ENCODE measurements at places on chromosomes 1 and 21.

GRCh38 chr1:11470912-11471311 lies 8.0 kb upstream of the DISP3 start:
- no peak for DNase-seq

GRCh38 chr1:173393659-173394000 lies 83.5 kb upstream of the PRDX6 start:
- no peak for DNase-seq

GRCh38 chr1:110049801-110050601 lies 15.6 kb downstream of the STRIP1 start:
- no peak for DNase-seq

GRCh38 chr1:12475101-12475500 lies 142.9 kb downstream of the DHRS3 start:
- DNase-seq = no peak

DNA sequence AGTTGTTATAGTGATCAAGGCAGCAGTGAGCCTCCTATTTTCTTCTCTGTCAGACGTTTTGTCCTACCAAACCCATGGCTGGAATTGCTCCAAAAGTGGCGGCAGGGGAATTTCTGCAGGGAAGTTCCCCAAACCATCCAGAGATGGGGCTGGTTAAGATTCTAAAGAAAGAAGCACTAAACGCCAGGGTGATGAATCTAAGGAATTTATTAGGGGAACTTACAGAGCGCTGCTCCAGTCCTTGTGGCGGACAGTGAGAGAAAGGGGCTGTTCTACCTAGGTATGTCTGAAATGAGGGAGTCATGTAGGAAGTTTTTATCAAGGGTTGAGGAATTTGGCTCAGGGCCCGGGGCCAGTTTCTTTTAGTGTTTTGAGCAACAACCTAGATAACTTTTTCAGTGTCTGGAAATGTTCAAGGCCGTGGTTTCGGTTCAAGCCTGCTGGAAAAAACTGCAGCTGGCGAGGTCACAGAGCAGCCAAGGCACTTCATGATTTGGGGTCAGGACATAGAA lies 222.4 kb upstream of the B3GALT2 start:
- DNase-seq = no peak

GRCh38 chr1:6825828-6826227 lies 40.6 kb downstream of the CAMTA1 start:
- no peak for DNase-seq

GRCh38 chr1:11893907-11894251 lies 32.3 kb downstream of the KIAA2013 start:
- peak; percentile 52 for DNase-seq

DNA sequence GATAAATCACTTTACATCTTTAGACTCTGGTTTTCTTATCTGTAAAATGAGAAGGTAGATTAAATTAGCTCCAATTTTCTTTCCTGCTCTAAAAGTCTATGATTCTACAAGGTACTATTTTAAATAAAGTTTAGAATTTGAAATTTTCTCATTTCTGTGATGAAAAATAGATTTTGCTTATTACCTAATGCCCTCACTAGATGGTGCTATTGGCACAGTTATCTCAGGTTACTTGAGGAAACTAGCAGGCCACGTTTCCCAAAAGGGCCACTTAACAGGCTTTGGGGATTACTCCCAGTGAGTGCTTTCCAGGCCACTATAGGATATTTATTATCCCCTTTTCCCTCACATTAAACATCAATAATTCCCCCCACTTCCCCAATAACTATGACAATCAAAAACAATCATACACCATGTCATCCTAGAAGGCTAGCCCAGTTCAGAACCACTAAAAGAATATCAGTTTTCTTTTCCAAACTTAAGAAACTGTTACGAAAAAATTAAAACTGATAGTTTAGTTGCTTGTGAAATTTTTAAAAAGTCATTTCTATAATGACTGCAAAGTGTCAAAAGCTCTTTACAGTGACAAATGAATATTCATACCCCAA lies 30.6 kb downstream of the OMA1 start:
- peak; percentile 78 for DNase-seq

- DNase-seq = peak; percentile 32
Measured at GRCh38 chr1:6162773-6163172, 17.3 kb downstream of the CHD5 start.

DNA sequence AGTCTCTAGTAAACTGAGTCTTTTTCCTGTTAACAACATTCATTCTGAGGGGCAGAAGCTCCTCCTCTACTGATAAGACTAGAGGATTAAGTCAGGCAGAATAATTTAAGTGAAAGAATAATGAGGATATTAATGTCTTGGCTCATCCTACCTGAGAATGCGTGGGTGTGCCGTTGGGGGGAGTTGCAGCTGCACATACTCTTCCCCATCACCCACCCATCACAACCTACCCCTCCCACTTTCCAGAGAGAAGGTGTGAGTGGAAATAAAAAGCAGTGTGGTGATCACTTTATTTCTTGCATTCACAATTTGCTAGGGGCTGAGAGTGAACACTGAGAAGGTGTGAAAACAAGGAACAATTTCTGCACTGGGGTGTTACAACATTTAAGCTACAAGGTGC lies 146.8 kb upstream of the MAGI3 start:
- no peak for DNase-seq

DNA sequence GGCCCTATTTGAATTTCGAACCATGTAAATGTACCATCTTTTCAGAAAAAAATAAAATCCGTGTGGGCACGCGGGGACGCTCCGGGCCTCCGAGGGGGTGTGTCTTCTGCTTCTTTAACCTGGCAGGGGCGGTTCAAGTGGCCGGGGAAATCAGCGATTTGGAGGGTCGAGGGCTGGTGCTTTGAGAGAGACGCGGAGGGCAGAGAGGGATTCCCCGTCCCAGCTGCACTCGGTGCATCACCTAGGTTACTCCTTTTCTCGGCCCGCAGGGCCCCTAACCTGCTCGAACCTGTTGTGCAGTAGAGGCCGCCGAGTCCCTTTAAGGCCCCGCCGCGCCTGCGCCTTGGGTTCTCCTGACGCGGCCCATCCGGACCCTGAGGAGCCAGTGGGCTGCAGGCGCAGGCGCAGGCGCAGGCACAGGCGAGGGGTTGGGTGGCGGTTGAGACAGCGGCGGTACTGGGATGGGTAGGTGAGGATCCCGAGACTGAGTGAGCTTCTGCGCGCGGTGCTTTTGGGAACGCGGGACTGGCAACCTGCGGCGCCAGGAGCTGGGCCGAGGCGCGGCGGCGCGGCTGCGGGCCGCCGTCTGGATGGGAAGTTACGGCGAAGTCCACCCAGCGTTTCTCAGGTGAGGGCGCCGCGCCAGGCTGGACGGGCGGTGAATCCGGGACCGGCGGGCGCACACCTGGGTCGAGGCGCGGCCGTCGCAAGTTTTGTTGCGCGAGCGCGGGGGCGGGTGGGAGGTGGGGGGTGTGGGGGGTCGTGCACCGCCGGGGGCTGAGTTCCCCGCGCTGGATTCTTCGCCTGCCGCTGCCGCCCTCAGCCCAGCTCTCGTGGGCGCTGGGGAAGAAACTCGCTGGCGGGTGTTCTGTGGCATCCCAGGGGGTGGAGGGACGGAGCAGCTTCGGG lies at the start of gene NBPF3:
TSS of gene NBPF3 (plus strand) at position 417 of the 909 bp plus-strand sequence. CDS start 4,950 bp downstream, outside the sequence.
- DNase-seq = peak; percentile 93

DNA sequence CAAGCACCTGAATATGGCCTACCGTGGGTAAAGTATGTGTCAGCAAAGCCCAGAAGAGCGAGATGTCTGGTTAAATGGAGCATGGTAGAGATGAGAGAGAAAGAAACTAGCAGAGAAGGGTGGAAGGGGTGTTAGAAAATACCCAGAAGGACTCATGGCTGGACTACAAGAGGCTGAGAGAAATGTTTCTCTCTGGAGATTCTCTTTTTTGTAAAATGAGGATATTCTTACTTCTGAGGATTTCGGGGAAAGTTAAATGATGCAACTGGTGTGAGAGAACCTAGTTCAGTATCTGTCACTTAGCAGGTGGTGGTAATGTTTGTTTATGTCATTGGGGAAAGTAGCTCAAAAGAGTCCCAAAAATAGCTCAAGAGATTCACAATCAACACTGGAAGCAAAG lies 7.2 kb upstream of the EPS15 start:
- no peak for DNase-seq

DNA sequence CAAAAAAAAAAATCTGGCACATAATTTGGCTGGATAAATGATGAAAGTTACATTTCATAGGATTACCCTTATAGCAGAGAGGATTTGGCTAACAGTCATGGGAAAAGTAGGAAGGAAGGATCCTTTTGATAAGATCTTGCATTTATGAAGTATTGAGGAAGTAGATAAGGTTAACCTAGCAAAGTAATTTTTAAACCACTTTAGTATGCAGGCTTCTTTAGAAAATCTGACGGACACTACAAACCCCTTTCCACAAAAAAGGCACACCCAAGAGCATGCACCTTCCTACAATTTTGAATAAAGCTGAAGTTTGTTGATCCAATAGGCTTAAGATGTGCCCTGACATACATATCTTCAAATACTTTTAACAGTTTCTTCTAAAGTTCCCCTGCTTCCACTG lies 275.2 kb downstream of the GRIK1 start:
- no peak for DNase-seq

DNA sequence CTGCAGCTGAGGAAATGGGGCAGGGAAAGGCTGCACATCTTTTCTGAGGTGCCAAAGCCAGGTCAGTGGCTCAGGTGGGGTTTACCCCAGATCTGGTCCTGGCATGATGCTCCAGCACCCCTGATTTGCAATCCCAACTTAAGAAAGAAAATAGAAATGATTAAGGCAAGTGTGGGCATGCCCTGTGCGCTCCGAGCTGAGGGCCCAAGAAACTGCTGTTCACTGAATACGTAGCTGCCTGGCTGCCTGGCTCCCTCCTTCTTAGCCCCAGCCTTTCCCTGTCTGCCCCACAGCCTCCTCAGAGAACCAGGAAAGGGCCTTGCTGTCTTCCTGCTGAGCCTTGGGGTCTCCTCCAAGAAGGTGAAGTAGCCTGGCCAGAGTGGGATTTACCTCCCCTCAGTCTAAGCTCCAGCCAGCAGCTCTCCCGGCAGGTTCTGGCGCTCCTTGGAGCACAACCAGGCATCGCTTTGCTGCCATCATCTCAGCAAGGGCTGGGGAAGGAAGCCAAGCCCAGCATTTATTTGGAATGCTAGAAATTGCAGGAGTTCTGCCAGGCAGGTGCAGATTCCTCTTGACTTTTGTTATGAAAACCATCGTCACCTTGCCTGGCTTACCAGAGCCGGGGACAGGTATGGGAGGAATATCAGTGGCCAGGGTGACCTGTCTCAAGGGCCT lies 51.3 kb upstream of the SELENON start:
- DNase-seq = peak; percentile 96

DNA sequence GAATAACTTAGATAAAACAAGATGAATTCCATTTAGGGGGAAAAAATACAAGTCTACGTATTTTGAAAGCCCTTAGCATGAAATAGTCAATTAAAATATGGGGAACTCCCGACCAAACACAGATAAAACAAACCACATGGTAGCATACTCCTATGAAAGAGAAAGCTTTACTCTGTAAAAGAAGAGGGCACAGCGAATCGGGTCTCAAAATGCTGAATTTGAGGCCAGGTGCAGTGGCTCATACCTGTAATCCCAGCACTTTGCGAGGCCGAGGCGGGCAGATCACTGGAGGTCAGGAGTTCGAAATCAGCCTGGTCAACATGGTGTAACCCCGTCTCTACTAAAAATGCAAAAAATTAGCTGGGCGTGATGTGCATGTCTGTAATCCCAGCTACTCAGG lies 116.9 kb upstream of the TIAM1 start:
- no peak for DNase-seq

- no peak for DNase-seq
Measured at GRCh38 chr1:108075055-108075454, 110.1 kb upstream of the VAV3 start.

- no peak for DNase-seq
Measured at GRCh38 chr1:34425785-34426184, 249.1 kb downstream of the C1orf94 start.

DNA sequence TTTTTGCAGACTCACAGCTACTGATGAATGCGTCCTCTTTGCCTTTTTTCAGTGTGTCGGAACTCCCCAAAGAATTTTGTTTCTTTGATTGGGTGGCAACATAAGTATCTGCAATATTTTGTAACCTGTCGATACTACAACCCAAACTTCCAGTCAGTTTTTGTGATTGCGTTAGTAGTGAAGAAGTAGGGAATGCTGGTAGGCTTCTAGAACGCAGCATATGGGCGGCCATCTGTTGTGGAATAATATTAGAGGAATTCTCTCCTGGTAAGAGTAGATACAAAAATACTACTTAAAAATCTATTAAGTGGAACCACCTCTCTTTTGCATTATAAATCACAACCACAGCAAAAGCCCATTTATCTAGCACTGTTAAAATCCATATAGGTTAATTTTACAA lies 107.4 kb downstream of the LYST start:
- peak; percentile 90 for DNase-seq

GRCh38 chr1:246587032-246587431 lies 20.8 kb downstream of the CNST start:
- no peak for DNase-seq

DNA sequence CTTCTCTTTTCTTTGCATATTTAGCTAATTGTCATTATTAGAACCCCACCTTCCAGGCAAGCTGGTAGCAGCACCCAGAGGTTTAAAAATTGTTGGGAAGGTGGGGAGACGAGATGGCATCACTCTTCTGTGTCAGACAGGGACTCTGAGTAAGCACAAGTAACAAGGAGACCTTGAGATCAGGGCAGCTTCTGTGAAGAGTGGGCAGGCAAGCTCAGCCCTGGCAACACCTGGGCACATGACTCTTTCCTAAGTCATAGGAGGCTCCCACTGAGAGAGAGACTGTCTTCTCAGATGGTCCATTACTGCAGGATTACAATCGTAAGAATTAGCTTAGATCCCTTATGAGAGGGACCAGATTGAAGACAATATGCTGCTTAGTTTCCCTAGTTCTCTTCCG lies 183.5 kb downstream of the BRINP2 start:
- DNase-seq = no peak

DNA sequence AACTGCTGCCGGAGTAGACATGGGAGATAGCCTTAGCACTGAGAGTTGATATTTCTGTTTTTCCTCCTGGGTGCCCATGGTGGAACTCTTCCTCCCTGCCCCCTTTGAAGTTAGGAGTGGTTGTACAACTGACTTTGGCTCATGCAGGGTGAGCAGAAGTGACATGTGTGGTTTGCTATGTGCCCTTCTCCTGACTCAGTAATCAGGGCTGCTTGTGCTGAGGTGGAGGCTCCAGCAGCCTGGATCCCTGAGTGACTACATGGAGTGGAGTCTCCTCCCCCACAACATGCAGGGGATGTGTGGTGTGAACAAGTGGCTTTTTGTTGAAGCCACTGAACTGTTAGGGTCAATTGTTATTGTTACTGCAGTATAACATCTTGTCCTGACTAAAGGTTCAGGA lies 261.6 kb downstream of the CAMTA1 start:
- no peak for DNase-seq

DNA sequence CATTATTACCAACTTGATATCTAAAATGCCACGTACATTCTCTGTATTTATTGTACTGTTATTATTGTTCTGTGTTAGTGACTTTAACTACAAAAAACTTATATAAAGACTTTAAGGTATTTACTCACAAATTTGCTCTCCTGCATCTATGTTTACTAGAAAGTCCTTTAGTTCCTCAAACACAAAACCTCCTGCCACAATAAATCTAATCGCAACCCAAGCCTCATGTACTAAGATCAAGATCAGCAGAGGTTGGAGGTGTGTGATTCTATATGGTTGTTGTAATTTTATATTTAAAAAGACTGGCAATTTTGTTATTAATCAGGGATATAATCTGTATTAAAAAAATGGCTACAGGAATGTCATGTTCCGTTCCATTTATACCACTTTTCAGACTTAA lies 68.6 kb downstream of the VAV3 start:
- no peak for DNase-seq

- no peak for DNase-seq
Measured at GRCh38 chr1:169697755-169698154, 13.7 kb downstream of the SELL start.

- no peak for DNase-seq
Measured at GRCh38 chr1:46464915-46465314, 24.7 kb upstream of the DMBX1 start.

- DNase-seq = no peak
Measured at GRCh38 chr1:11196945-11197344, 7.8 kb downstream of the ANGPTL7 start.

Measured in cerebellar cortex (tissue), 1 donor.